ENCODE measurements at places on chromosomes 12 and 14.

DNA sequence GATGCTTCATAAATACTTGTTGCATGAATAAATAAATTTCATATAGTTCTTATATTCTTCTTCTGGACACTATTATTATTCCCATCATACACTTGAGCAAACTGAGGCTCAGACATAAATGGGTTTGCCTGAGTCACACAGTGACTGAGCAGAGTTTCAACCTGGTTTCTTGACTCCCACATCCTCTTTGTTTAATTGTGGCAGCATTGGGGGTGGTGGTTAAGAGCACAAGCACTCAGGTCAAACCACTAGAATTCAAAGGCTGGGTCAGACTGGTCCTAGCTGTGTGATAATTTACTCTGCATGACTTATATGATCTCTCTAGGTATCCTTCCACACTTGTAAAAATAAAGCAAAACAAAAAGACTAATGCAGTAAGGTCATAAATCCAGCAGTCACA, 274.9 kb upstream of the SRRM4 start:
- DNase-seq: no peak

DNA sequence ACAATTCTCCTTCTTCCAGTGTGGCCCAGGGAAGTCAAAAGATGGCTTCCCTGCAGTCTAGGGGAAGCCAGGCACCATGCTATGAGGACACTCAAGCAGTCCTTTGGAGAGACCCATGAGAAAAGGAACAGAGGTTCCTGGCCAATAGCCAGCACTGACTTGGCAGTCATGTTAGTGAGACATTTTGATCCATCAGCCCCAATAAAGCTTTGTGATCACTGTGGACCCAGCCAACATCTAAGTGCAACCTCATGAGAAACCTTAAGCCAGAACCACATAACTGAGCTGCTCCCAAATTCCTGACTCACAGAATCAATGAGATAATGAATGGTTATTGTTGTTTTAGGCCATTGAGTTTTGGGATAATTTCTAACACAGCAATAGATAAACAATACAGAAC, 51.0 kb upstream of the NAP1L1 start:
- DNase-seq: no peak

- no peak for DNase-seq
Measured at GRCh38 chr12:30631740-30632139, 63.9 kb downstream of the IPO8 start.

- no peak for DNase-seq
Measured at GRCh38 chr12:2664721-2665577, 129.8 kb upstream of the FKBP4 start.

- peak; percentile 99 for DNase-seq
Measured at GRCh38 chr12:47881826-47882427, 22.9 kb downstream of the VDR start.

- no peak for DNase-seq
Measured at GRCh38 chr14:29521526-29522137, 406.0 kb downstream of the PRKD1 start.

- DNase-seq: no peak
Measured at GRCh38 chr12:82873951-82874350, 187.2 kb downstream of the TMTC2 start.

- DNase-seq: no peak
Measured at GRCh38 chr14:88454886-88455285, 69.4 kb downstream of the SPATA7 start.

DNA sequence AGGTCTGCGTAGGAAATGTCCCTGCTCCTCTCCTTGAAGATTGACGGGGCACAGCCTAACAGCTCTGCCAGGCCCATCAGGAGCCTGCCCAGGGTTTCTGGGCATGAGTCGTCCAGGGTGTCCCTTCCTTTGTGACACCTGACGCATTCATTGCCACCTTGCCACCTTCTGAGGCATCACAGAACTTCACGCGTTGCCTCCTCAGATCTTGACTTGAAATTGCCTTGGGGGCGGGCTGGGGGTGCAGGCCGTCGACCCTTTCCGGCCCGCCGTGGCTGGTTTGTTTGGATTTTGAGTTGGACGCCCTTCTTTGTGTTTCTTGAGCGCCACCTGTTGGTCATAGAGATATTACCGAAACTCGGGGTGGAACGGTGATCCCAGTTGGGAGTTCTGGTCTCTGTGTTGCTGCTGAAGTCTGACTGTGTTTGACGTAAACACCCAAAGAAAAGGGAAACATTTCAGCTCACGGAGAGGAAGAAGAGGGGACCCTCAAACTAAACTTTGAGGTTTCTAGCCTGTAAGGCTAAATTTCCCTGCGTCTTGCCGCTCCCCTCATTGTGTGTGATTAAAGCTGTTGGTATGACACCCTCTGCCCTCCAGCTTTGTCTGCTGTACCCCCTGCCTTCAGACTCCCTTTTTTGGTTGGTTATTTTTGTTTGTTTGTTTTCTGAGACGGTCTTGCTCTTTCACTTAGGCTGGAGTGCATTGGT, 44.6 kb downstream of the MLXIP start:
- no peak for DNase-seq

DNA sequence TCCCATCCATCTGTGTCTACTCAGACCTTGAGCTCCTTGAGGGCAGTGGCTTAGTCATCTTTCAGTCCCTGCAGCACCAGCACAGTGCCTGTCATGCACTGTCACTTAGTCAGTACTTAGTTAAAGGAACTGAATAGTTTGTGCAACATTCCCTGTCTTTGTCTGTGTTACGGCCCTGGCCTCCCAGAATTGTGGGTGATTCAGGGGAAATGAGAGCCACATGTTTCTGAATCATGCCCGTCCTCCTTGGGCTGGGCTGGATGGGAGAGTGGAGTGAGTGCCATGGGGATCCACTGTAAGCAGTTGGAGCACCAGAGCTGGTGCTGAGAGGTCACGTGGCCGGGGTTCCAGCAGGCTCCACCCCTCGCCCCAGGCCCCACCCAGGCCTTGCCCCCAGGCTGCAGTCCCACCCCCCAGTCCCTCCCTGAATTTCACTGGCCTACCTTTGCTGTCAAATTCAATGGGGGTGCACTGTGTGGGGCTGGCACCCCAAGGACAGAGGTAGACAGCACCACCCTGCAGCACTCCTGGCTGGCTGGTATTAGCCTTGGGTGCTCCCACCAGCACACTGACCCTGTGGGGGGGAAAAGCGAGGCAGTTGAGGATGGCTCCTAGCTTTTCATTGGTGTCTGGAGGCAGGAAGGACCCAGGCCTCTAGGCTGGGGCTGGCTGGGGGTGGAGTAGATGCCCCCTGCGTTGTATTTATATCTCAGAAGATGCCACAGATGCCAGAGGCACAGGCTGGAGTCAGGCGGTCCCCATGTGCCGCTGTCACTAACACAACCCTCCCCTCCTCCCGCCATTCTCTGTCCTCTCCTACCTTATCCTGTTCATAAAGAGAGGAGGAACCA, 7.5 kb downstream of the ITGA5 start:
- DNase-seq: peak; percentile 98

DNA sequence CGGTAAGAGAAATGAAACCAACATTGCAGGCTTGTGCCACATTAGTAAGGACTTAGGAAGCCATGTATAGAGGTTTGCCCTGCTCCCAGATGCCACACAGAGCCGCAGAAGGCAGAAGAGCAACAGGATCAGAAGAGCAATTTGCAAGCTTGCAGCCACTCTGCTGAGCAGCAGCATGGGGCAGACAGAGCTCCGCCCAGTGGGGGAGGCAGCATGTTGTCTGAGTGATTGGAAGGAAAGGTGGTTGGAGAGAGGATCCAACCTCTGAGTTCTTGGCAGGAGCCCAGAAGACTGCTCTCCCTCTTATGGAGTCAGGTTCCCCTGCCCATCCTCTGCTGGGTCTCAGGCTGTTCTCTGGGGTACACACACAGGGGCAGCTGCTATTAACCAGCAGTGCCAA, 2.3 kb upstream of the KRT6A start:
- DNase-seq: no peak

DNA sequence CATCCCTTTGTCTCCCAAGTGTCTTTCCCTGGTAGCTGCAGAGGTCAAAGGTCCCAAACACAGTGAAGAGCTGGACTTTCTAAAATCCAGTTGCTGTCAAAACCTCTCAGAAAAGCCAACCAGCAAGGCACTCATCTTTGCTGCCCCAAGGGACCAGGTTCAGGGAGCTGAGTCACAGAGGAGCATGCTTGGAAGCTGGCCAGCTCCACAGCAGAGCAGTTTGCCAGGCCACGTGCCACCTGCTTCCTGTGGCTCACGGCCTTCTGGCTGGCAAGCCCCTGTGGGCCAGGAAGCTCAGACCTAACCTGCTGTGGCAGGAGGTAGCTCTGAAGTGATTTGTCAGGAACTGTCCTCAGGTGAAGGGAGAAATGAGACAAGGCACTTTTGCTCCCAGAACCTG, 3.6 kb downstream of the ISCU start:
- DNase-seq: no peak

GRCh38 chr12:57110104-57111030, 795 bp downstream of the STAT6 start:
- no peak for DNase-seq

GRCh38 chr14:78488938-78489337, 318.8 kb downstream of the NRXN3 start:
- no peak for DNase-seq

DNA sequence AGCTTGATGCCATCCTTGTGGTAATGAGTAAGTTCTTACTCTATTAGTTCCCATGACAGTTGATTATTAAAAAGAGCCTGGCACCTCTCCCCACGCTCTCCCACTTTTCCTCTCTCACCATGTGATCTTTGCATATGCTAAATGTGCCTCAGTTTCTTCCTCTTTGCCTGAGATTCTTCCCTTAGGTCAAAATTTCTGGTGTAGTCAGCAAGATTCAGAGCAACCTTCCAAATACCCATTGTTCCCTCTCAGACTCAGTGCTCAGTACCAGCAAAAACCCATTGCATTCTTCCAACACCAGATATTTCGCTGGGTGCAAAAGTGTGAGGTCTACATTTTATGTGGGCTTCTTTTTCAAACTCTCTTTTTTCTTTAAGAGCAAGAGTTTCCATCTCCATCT, 10.8 kb upstream of the USP15 start:
- no peak for DNase-seq

- DNase-seq: no peak
Measured at GRCh38 chr12:53660041-53660440, 15.8 kb downstream of the ATP5MC2 start.

- DNase-seq: no peak
Measured at GRCh38 chr12:52149651-52150241, 42.1 kb downstream of the KRT80 start.

DNA sequence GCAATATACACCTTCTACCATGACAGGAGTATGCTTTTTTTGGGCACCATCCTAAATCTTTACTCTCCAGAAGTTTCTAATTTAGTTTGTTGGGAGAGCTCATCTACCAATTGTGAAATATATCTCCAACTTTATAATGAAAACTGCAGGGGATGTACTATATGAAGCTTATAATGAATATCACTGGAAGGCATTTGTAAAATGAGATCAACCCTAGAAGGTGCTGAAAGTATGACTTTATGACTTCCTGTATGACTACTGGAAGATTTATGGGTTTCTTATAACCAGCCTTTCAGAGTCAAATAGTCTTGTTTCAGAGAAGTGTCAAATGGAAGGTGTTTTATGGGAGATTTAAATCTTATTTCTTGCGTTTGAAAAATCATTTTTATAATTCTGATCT, 122.9 kb downstream of the MYRFL start:
- no peak for DNase-seq

GRCh38 chr12:4281173-4281654, 7.7 kb downstream of the CCND2 start:
- no peak for DNase-seq

DNA sequence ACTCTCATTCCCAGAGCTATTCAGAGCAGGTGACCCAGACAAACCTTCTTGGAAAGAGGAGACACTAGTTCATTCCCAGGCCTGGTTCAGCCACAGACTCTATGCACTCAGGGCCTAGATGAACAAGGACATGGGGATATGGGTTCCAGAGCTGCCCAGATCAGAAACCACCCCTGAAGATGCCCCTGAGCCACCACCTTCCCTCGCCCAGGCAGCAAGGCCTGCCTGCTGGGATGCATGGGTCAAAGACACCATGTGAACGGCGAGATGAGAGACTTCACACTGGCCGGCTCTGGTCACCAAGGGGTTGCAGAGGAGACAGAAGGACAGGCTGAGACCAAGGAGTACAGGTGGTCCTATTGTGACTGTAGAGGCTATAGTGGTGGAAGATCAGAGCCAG, 4.1 kb downstream of the SERPINA12 start:
- no peak for DNase-seq

GRCh38 chr12:52003591-52003990, 3.2 kb upstream of the TAMALIN start:
- no peak for DNase-seq

DNA sequence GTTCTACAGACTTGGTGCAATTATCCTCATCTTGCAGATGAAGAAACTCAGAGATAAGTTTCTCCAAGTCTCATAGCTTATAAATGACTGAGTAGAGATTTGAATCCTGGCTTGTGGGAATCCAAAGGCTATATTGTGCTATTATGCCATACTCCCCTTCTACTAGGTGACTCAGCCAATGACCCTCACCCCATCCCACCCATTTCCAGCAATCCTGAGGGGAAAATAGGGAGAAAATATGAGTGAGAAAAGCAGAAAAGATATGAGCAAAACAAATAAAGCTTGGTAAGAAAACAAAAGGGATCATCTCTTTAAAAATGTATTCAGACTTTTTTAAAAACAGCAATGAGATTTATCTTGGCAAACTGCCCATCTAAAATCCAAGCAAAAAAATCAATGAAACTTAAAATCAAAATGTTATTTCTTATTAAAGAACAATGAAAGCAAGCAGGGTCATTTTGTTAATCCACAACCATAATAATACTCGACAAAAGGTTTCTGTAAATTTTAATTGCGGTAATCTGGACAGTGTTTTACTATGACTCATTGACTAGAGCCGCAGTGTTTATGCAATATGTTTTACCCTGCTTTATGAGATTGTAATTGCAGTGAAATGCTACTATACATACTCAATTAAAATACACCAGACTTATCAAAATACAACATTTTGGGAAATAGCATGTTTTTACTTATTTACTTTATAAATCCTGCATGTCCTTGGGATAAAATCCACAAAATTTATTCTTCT, 13.1 kb upstream of the LGR5 start:
- DNase-seq: no peak

GRCh38 chr12:127170226-127171180, 1096.5 kb upstream of the TMEM132C start:
- DNase-seq: no peak

DNA sequence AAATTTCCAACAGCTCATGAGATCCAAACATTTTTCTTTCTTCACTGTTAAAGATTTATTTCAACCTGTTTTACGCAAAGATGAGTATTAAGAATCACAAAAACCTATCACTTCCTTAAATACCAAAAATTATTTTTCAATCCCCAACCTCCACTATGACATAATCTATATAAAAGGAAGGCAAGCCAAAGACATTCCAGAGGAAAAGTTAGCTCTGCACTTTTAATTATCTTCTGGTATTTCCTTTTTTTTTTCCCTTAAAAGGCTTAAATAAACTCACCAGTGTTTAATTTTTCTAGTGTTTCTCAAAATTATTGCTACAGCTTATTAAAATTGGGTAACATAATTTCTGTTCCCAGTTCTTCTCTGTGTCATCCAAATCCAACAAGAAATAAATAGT, 75.9 kb downstream of the BMP4 start:
- no peak for DNase-seq

DNA sequence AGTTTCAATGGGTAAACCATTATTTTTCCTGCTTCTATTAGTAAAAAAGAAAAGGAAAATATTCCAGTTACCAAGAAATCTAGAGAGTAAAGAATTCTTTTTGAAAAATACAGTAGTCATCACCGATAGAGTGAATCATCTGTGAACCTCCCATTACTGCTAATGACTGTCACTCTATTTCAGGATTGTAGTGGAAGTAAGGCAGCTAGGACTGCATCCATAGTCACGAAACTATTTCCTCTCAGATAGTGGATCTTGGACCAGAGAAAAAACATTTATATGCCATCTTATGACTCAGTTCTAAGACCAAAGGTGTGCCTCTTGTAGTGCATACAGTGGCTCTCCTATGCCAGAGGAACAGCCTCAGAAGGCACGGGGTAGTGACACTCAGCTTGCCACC, 173.9 kb upstream of the PLEKHA5 start:
- no peak for DNase-seq
